Pancreas (tissue), 10 donors: ENCODE measurements at places on chromosomes 11 and 22. TPM values are rescaled to one million over a fixed set of nuclear protein-coding genes. Genes with fewer than 3 reads are reported as not detected.

The KBTBD3 gene
- total RNA-seq, result 6.2 TPM

The OR51B5 gene
- total RNA-seq, result not detected

DNA sequence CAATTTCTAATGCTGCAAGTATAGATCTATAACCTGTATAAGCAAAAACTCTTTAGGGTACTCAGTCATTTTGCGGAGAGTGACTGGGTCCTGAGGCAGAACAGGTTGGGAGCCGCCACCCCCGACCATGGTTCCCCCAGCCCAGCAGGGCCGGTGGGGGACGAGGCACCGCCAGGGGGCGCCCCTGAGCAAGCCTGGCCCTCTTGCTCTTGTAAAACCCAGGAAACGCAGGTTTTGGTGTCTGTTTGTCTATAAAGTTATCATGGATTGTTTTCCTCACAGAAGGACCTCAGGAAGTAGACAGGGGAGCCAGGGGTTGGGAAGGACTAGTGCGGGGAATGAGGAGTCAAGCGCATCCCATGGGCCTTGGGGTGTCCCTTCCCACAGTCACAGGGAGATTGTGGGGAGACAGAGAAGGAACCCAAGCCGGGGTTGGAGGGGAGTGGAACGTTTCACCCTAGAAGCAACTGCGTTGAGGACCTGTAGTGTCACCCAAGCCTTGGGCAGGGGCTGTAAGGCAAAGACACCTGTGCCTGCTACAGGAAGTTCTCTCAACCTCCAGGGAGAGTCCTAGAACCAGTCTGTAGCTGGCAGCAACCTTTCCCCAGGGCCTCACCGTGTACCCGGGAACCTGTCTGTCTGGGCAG, 26.4 kb downstream of the KCTD17 start:
- DNase-seq, result peak; percentile 58

DNA sequence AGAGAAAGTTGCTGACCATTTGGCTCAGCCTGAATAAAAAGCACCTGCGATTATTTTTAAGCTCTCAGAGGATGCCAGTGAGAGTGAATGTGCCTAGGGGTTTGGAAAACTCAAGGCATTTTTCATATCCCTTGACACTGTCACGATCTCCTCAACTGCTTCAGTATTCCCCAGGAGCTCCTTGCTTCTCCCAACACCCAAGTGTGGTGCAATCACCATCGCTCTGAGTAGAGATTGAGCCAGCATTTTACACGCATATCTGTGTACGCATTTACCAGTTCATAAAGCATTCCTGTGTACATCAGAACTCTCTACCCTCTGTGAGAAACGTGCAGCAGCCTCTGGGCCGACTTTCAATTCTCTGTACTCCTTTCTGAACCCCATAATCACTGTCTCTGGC, 1.3 kb downstream of the SRRD start:
- no peak for DNase-seq

DNA sequence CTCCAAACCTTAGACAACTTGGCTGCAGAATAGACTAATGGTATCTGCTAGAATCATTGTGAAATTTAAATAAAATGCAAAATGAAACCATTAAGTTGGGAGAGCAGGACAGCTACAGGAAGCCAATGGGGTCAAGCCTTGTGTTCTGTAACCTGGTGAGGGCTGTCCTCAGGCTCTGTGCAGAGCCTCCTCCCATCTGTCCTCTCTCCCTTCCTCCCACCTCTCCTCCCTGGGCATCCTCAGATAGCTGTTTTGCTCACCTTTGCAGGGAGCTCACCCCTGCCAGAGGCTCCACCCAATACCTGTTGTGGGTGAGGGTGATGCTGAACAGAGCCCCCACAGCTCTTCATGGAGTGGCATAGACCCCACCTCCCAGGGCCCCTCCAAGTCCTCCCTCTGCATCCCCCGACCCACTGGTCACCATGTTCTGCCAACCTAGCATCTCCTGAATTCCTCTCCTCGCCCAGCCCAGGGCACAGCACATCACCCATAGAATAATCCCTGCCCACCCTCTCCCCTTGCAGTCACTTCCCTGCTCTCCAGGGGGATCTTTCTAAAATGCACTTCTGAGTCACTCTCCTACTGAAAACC, 100.3 kb downstream of the PDE2A start:
- no peak for DNase-seq

DNA sequence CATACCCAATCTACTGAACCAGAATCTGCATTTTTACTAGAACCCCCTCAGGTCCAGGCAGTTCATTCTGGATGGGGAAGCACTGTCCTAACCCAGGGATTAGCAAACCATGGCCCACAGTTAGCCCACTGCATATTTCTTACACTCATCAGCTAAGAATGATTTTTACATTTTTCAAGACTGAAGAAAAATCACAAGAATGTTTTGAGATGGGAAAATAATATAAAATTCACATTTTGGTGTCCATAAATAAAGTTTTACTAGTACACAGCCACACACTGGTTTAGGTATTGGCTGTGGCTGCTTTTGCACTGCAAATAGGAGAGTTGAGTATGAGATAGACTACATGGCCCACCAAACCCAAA, 59.4 kb downstream of the PPFIBP2 start:
- DNase-seq, result no peak

GRCh38 chr11:26245046-26245445, 86.9 kb upstream of the ANO3 start:
- DNase-seq, result no peak

- DNase-seq, result no peak
These were observed 379.2 kb downstream of the SOX6 start for GRCh38 chr11:15977116-15977515.

DNA sequence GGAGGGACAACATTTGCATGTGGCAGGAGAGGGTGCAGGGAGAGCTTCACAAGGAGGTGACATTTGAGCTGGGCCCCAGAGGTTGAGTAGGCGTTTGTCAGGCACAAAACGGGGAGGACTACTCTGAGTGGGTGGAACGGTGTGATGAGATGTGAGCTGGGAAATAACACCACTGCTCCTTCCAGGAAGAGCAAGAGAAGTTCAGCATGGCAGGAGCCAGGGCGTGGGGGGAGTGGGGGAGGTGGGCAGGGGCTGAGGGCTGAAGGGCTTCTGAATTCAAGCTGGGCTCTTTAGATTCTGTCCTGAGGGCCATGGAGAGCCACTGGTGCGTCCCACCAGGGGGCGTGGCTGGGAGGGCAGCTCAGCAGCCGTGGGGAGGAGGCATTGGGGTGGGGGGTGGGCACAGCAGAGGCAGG, 54.2 kb downstream of the OTOG start:
- DNase-seq, result no peak

DNA sequence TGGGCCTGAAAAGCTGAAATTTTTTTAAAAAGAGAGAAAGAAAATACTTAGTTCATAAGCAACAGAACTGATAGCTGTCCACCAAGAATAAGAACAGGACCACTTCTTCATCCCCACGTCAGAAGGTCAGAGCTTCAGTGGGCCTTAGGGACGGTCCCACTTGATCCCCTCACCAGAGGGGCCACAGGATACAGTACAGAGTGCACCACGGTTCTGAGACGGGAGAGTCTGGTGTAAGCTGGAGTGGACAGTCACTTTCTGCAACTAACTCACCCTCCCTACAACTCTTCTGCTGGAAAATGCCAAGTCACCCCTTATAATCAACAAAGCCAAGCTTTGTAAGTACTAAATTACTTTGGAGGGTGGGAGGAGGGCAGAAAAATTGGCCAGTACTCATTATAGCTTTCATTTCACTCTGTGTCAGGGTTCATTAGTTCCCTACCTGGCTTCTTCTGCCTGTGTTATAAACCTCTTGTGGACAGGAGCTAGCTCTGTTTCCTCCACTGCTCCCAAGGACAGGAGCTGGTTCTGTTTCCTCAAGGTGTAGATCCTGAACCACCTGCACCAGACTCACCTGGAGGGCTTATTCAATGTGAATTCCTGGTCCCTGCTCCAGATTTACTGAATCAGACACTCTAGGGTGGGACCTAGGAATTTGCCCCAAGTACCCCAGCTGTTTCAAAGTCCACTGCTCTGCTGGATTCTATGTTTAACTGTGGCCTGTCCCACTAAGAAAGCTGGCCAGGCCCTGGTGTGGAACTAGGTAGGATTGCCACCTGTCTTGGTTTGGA, 39.6 kb downstream of the SCGB1A1 start:
- DNase-seq, result no peak

GRCh38 chr11:95608093-95608492, 181.5 kb downstream of the FAM76B start:
- no peak for DNase-seq

DNA sequence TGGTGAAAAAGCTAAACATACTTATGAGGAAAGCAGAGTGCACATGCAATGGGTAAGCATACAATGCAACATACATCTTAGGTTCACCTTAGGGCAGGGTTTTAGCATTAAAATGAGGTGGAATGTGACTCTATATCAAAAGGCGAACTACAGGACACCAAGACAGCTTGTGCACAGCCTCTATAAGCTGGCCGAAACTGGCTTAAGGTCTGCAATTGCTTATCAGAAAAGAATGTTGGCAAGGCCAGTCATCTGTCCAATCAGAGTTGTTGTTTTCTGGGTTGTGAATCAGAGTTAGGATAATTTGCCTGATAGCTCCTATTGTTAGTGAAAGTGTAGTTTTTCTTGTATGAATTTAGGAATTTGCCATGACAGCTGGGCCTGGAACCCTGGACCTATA, 76.5 kb downstream of the LRRC4C start:
- DNase-seq, result no peak

- DNase-seq, result no peak
These were observed 80.2 kb upstream of the NAV2 start for GRCh38 chr11:19632499-19632834.

- DNase-seq, result no peak
These were observed 149.6 kb downstream of the METTL15 start for GRCh38 chr11:28257761-28258160.

- DNase-seq, result peak; percentile 73
These were observed 70.6 kb upstream of the EP300 start for GRCh38 chr22:41021613-41022454.

DNA sequence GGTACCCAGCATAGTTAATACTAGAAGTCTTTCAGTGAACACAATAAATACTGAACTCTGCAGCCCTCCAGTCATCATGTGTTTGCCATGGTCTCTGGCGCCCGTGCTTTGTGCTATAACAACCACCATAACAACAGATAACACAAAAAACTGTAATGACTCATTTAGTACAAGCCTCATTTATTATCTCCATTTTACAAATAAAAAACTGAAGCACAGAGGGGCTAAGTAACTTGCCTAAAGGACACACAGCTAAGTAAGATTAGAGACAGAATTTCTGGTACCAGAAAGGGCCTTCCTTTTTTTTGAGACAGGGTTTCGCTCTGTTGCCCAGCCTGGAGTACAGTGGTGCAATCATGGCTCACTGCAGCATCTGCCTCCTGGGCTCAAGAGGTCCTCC, 19.5 kb downstream of the RBFOX2 start:
- DNase-seq, result no peak
